ENCODE measurements at places on chromosomes 5 and 9.

GRCh38 chr5:168455201-168455600 lies 31.1 kb upstream of the RARS1 start:
- no peak for DNase-seq

- no peak for DNase-seq
Observed at GRCh38 chr5:1568201-1568979, 44.6 kb upstream of the LPCAT1 start.

- DNase-seq = no peak
Observed at GRCh38 chr5:113749334-113749733, 235.8 kb downstream of the YTHDC2 start.

DNA sequence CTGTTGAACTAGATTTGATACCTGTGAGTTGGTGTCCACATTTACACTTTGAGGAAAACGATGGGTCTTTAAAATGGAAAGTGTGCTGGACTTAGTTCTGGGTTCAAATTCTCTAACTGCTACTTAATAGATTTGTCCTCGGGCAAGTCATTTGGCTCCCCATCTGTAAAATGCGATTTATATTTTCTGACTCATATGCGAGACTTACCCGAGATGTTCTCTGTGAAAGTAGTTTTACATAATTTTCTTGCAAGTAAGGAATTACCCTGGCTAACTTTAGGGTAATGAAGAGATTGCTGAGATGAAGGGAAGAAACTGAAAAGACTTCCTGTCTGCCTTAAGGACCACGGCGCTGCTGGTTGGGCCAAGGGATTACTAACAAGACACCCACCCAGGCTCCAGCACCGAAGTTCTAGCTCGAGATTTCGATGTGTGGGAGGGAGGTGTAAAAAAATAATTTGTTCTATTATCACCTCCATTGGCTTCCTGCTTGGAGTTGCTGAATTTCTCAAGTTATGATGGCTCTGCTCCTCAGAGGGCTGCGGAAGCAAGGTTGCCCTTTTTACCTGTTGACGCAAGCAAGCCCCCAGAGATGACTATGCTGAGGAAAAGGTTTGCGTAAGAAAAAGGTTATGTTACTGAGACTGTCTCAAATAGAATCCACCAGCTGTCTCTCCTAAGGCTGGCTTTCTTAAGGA lies 24.1 kb downstream of the PCSK1 start:
- DNase-seq = no peak

DNA sequence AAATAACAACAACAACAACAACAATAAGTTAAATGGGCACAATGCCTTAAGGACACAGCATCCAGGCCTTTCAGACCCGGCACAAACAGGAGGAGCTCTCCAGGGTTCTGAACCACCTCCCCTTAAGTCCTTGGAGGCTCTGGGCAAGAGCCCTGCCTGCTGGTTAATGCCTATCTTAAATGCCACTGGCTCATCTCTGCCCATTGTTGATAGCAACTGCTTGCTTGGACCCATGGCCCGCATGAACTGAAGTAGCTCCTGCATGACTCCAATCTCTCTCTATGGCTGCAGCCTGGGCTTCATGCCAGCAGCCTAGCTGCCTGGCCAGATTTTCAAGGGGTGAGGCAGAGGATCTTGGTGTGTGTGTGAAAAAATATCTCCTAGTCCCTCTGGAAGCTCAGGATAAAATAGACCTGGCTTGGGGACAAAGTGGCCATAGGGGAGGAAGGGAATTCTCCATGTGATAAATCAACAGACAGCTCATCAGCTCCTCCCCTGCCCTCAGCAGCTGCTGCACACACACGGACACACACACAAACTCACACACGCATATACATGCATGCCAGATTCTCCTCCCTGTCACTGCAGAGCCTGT lies 27.4 kb downstream of the FAM219A start:
- DNase-seq = peak; percentile 8

- DNase-seq = no peak
Observed at GRCh38 chr5:141686648-141687416, 4.8 kb upstream of the ARAP3 start.

DNA sequence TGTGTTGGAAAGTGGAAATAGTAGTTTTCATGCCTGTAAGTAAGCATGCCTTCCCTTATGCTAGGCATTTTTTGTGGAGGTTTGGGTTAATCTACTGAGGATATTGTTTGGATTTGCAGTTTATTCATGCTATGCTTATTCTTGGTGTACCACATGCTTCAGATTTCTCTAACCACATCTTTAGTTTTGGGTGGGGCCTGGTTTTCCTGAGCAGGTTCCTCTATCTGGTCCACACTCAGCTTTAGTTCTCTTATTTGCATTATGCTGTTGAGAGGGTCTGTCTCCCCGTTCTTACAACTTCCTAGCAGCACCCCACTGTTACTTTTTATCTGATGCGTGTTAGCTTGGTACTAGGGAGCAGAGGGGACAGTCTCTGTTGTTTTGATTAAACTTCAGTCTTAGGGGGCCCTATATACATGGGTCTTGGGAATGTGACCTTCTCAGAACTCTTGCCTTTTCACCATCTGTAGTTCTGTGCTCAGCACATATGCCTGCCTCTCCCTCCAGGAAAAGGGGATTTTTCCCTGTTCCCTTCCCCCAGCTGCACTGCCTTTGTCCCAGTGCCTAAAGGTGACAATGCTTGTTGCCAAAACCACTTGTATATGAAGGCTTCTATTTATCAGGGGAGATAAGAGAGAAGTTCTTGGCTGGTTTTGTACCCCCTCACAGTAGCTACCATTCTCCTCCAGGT lies 10.0 kb upstream of the CAMK4 start:
- DNase-seq = no peak

GRCh38 chr5:146307796-146308195 lies 30.8 kb upstream of the POU4F3 start:
- no peak for DNase-seq

- no peak for DNase-seq
Observed at GRCh38 chr5:142007237-142007544, 5.6 kb downstream of the GNPDA1 start.

GRCh38 chr5:35417040-35417439 lies 186.8 kb upstream of the PRLR start:
- DNase-seq = no peak

DNA sequence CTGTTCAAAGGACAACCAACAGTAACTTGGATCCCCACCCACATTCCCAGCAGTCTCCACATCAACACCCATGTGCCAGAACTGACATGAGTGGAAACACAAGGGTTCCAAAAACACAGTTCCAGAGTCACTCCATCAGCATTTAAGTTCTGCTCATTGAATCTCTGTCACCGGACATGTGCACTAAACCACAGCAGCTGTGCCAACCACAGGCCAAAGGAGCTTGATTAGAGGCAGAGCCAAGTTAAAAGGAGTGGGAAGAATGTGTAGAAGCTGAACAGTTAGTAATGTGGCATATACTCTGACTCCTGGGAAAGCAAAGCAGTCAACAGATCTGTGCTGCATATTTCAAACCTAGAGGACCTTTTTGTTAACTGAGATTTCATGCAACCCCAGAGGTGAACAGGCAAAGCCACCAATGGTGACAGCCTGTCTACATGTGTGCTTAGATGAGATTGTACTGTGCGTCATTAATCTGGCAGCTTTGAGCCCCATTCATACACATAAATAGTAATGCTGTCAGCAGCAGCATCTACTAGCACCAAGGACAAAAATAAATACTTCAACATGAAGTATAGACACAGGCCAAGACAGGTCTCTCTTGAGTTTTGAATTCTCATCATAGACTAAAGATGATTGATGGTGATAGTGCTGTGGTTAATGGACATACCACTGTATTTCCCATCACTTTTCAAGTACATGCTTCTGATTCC lies 16.4 kb upstream of the FST start:
- no peak for DNase-seq

- no peak for DNase-seq
Observed at GRCh38 chr5:174229514-174230370, 184.2 kb downstream of the NSG2 start.

DNA sequence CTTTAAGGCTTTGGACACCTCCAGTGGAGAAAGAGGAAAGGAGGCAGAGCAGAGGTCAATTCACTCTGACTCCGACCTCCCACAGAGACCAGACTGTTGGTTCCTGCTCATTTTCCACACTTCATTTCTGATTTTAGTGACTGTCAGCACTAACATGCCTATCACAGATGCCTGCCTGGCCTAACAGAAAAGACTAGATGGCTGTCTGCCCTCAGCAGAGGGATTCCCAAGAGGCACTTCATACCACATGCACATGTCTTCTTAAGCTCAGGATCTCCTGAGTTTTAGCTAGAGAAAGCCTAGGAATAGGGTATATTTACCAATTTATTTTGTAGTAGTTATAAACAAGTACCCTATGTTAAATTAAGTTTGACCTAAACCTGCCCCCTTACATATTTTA lies 336.0 kb downstream of the ENC1 start:
- no peak for DNase-seq

DNA sequence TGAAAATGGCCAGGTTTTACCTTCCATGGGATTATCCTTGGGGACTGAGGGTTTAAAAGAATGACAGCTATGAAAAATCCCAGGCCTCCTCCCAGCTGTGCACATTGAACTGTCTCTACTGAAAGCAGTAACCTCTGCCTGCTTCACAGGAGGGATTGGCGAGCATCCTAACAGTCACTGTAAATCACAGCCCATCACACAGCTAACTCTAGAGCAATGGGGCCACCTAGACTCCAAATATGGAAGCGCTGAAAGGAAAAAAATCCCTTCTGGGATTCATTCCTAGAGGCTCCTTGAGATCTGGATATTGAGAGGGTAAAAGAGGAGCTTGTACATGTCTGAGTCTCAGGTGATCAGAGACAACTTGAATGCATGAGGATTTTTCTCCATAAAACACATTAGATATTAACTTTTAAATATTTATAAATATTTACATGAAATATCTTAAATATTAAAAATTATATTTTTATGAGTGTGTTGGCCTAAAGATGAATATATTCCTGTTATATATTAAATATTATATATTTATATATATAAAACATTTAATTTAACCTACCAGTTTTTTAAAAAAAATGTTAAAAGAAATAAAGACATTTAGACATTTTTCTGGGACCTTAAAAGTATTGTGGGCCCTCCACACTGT lies 133.8 kb upstream of the SLC24A2 start:
- DNase-seq = no peak

DNA sequence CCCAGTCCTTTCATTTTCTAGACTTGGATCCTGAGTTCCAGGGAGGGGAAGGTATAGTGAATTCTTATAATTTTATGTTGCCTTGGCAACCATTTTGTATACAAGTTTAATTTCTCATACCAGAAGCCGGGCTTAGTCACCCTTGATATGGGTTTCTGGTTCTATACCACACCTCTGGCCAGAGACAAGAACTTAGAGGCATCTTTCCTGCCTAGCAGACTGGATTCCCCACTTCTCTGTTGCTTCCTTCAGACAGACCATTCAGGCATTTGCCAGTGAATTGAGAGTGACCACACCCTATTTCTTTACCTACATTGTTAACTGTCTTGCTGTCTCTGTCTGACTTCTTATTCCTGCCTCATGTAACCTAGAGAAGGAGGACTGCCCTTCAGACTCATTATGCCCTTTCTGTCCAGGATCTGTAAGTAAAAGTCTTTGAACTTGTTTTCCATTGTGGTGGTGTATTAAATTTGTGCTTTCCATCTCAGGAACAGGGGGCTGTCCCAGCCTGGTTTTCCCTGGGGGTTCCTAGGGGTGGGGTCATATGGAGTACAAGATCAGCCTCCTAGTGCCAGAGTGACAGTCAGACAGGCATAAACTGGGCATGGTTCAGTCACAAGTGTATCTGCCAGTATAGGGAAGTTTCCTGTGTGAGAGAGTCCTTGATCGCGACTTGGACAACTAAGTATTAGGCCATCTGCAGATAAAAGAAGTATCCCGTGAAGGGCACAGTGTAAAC lies 27.4 kb downstream of the TNFSF8 start:
- DNase-seq = no peak

DNA sequence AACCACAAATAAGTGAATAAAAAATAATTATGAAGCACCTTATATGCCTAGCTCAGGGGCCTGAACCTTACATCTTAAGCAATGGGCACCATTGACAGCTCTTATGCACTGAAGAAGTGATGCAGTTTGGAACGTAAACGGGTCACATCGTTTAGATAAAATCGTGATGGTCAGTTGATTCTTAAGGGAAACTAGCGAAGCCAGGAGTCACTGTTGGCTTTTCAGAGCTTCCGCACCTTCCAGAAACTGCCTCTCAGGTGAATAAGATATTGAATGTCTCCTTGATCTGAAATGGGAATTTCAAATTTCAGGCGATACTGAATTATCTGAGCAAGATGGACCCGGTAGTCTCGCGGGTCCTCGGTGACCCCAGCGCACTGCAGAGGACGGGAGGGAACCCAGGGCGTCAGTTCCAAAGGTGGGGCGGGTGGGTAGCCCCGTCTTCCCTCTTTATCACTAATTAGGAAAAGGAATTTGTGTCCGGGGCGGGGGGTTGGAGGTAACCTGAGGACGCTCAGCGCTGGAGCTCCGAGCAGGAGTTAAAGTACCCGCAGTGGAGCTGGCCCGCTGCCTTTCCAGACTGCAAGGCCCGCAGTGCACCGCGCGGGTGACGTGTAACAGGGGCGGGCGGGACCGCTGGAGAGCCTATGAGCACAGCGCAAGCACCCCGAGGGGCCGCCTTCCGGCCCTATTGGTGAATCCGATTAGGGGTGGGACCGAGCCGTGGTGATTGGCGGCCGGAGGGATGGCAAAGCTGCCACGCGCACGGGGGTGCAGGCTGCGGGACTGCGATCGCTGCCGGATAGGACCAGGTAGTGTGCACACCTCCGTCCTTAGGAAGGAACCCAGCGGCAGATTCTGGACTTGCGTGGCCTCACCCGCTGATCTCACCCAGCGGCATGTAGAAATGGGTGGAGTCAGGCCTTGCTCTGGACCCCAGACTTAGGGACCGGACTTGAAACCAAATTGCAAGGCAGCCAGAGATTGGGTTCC lies 19.7 kb upstream of the GARNL3 start:
- peak; percentile 94 for DNase-seq

DNA sequence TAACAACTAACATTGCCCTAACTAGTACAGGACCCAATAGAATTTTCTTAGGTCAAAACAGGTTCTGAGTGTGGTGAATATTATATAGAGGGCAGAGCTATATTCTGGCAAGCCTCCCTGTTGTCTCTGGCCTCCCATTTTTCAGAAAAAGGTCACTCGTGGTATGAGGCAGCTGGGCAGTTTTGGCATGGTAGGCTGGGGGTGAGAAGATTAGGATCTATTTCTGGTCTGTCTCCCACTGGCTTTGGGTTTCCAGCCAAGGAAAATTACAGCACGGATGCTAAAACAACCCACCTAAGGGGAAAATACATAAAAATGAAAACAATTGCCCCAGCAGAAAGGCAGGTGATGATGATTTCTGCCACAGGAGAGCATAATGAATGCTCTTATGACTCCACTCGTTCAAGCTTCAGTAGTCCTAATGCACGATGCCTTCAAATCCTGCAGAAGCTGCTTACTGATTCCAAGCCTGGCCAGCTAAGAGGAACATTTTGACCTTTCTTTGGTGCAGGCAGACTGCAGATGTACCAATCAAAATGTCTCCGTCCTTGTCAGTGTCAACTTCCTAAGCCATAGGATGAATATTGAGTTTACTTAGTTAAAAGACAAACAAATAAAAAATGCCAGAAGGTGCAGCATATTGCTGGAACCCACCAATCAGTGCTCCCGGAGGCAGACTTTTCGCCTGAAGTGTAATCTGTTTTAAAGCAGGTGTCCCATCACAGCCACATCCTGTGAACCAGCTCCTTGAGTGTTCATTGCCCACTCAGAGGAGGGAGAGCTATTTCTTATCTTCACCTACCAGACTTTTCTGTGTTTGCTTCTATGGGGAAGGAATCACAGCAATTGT lies 435.4 kb downstream of the ZSWIM6 start:
- no peak for DNase-seq
